ENCODE measurements at places on chromosomes 11 and 22.

DNA sequence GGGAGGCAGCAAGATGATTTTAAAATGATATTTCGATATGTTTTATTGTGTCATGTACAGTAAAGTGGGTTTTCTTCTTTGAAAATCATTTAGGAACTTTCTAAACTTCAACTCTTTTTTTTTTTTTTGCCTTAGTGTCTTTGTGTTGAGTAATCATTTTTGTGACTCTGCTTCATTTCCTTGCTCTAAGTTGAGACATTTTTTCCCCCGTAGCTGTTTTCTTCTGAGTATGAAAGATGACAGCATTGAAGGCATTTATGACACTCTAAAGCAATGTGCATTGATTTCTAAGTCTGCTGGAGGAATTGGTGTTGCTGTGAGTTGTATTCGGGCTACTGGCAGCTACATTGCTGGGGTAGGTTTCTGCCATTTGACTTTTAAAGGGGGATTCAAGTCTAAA lies 23.5 kb downstream of the RRM1 start:
- no peak for DNase-seq

DNA sequence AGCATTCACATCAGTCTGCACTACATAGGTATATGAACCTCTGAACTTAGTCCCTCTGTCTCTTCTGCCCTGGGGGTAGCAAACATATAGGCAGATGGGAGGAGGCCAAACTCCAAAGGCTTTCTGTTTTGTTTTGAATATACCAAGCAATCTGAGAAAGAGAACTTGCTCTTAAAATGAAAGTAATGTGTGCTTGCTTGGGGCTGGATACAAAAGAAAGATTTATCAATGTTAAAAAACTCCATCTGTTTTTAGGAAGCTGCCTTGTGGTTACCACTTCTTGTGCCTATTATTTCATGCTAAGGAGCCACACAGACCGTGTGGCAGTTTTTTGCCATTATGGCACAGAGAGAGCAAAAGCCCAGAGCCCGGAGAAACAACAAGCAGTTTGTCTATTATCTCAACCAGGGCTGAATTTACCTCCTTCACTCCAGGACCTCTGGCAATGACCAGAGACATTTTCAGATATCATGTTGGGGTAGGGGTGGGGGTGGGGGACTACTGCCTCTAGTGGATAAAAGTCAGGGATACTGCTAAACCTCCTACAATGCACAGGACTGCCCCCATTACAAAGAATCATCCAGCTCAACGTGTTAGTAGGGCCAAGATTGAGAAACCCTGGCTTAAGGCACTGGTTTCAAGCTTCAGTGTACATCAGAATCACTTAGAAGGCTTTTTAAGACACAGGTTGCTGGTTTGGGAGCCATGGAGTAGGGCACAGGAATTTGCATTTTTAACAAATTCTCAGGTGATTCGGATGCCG lies 124.2 kb downstream of the APIP start:
- DNase-seq: no peak

DNA sequence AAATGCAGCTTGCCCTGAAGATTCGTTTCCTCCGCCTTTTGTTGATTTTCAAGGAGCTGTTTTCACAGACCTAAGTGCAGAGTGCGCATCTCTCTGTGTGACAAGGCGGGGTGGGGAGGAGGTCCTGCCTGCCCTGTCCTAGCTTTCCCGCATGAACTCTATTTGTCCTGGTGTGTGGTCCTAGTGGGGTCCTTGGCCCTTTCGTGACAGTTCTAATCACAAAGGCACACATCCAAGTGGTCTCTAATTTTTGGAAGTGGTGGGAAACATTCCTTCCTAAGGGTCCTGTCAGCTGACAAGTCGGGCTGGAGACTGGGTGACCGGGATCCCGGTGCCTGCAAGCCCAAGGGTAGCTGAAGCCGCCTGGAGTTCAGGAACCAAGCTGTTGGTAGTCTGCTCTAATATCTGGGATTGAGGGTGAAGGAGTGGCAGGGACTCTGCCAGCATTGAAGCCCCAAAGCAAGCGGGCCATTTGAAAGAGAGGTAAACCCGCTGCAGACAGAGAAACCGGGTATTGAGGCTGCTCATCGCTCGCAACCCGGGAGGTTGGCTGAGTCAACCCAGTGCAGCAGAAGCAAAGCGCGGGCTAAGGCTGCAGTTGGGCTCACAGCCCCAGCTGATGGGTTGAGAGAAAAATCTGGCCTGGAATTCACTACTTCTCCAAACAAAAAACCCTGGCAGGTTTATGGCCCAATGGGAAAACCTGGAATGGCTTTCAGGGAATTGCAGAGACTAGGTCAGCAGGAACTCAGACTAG lies 28.1 kb upstream of the FBXO3 start:
- no peak for DNase-seq

DNA sequence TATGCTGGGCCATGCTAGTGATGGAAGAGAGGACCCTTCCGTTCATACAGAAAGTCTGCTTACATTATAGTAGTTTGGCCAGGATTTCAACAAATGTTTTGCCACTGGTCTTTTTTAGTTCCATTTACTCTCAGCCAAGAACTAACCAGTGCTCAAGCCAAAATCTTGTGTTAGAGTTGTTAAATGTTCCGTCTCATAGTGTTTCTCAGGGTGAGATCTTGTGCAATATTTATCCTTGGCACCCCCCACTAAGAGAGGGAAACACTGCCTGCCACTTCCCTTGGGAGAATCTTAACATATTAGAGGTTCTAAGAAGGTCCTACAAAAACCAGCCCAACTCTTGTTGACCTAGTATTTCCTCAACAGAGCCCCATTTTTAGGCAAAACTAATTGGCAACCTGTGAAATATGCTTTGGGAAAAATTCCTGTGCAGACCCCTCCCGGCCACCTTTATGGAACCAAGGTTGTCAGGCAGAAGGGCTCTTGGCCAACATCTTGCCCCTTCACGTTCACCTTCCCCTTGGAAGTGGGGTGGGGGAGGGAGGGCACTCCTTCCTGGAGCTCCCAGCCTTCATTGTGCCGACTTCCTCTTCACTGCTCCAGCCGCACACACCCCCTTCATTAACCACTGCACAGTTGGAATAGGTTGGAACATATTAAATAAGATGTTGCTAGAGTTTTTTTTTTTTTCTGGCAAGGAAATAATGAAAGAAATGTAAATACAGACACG lies 173.2 kb upstream of the SORL1-AS1 start:
- DNase-seq: no peak

- DNase-seq: no peak
Measured at GRCh38 chr11:46278387-46279125, 1.1 kb downstream of the CREB3L1 start.

- DNase-seq: no peak
Measured at GRCh38 chr11:26219183-26220117, 112.5 kb upstream of the ANO3 start.

DNA sequence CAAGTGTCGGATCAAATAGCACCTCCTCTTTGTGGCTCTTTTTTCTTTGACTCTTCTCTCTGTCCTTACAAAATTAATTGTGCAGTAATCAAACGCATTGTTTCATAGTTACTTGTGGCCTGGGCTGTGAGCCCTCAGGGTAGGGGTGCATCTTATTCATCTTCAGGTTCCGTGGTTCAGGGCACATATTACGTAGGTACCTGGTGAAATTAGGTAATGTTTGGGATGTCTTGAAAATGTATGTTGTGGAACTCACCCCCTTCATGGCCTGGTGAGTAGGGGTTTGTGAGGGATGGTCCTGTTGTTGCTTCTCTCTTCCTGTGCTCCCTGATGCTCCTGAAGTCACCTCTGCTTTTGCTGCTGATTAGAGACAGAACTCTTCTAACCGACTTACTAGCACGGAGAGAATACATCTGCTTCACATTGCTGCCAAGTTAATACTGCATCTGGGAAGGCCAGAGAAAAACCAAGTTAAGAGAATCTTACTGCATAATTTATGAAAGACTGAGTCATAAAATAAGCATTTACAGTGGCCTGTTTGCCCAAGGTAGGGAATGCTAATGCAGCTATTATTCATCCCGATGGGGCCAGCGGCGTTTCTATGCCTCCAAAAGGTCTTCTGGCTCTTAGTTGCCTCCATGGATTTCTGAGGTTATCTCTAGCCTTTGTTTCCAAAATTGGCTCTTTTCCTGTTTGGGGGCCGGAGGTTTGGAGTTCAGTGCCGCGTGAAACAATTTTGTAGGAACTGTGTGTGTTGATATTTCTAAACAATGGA lies 66.9 kb downstream of the TBC1D22A start:
- DNase-seq: no peak

GRCh38 chr11:128766591-128767081 lies 72.8 kb downstream of the FLI1 start:
- DNase-seq: no peak

GRCh38 chr11:5605849-5606248 lies 9.4 kb downstream of the TRIM6 start:
- DNase-seq: no peak

DNA sequence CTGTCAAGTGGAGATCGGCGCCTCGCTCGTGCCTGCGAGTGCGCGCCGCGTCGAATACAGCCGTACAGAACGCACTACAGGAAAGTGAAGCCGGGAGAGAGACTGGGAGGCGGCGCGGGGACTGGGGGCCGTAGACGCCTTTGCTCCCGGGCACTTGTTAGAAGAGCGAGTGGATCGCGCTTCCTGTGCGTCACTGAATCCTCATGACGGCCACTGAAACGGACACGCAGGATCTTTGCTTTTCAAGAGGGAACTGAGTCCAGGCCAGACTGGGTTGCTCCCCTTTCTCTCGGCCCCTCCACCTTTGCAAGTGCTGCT lies 314 bp downstream of the RIC8A start:
- no peak for DNase-seq

- DNase-seq: peak; percentile 48
Measured at GRCh38 chr22:37316875-37317371, 34.6 kb downstream of the CYTH4 start.

- DNase-seq: no peak
Measured at GRCh38 chr11:7637447-7638157, 35.7 kb downstream of the CYB5R2 start.

DNA sequence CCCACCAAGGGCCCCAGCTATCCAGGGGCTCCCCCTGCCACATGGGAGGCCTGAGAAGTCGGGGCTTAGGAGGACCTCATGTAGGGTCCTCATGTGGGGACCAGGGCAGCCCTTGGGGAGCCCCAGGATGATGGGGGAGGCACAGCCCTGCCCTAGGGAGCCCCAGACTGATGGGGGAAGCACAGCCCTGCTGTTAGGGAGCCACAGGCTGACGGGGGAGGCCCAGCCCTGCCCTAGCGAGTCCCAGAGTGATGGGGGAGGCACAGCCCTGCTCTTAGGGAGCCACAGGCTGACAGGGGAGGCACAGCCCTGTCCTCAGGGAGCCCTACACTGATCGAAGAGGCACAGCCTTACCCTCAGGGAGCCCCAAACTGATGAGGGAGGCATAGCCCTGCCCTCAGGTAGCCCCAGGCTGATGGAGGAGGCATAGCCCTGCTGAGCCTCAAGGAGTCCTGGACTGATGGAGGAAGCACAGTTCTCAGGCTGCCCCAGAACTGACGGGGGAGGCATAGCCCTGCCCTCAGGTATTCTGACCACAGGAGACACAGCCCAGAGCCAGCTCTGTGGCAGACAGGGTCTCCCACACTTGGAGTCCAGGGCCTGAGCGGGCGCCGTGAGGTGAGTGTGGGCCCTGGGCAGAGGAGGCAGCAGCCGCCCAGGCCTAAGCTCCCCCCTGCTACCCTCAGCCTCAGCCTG lies 10.8 kb downstream of the PRR33 start:
- DNase-seq: no peak

DNA sequence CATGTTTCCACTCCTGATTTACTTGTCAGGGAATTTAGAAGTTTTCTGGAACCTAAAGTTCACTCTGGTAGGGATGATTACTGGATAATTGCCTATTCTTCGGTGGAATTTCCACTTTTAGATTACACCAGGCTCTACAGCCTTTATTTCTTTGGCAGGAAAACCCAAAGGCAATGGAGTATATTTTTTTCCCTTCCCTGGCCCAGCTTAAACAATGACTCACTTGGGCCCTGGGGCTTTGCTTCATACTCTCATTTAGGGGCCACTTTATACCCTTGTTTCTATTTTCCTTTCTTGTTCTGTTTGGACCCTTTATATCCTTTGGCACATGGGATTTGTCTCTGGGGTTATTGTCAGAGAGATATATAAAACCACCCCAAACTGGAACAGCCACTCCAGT lies 114.7 kb downstream of the CSTPP1 start:
- DNase-seq: no peak

GRCh38 chr22:34592123-34592740 lies 473.7 kb upstream of the ISX start:
- no peak for DNase-seq

GRCh38 chr22:38075105-38075825 lies 8.7 kb downstream of the SLC16A8 start:
- no peak for DNase-seq

DNA sequence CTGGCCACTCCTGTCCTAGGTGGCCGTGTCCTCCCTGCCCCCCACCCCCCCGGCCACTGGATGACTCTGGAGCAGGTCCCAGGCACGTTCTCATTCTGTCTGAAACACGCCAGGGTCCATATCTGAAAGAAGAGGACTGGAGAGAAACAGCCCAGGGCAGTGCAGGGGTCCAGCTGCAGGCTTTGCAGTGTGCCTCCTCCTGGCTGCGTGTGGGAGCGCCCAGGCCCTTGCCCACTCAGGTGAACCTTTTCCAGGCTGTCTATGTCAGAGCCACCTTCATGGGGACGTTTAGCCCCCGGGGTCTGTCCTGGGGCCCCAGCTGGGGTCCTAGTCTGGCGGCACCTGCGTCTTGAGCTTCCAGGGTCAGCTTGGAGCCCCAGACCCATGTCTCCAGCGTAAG lies 15.6 kb downstream of the GRAMD4 start:
- no peak for DNase-seq

GRCh38 chr11:46520971-46521745 lies 72.7 kb downstream of the AMBRA1 start:
- no peak for DNase-seq

GRCh38 chr11:118071416-118072030 lies 5.4 kb upstream of the TMPRSS4 start:
- no peak for DNase-seq

DNA sequence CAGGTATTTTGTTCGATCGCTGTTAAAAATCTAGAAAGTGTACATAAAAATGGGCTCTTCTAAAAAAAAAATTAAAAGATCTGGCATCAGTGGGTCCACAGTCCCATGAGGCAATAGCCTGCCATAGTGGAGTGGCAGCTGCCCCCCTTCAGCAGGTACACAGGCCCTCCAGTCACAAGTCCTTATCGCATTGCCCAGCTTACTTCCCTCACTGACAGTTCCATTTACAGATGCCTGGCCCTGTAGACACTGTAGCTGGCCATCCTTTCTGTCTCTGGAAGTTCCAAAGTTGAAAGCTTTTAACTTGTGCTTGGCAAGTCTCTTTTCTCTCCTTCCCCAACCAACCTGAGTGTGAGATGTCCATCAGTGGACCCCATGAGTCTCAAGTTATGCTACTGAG lies 11.4 kb downstream of the ZNRF3 start:
- DNase-seq: no peak

GRCh38 chr11:129423426-129423825 lies 47.8 kb downstream of the BARX2 start:
- no peak for DNase-seq

All from stimulated activated CD8-positive, alpha-beta memory T cell treated with anti-CD3 and anti-CD28 coated beads, Interleukin-12 subunit alpha, Interleukin-12 subunit beta, amount 100 ng/mL, for 4 hours (primary cell).